ENCODE measurements at places on chromosomes 5 and 9.
A peak's percentile ranks its signal among the peaks of the same experiment; 100 is the strongest.

DNA sequence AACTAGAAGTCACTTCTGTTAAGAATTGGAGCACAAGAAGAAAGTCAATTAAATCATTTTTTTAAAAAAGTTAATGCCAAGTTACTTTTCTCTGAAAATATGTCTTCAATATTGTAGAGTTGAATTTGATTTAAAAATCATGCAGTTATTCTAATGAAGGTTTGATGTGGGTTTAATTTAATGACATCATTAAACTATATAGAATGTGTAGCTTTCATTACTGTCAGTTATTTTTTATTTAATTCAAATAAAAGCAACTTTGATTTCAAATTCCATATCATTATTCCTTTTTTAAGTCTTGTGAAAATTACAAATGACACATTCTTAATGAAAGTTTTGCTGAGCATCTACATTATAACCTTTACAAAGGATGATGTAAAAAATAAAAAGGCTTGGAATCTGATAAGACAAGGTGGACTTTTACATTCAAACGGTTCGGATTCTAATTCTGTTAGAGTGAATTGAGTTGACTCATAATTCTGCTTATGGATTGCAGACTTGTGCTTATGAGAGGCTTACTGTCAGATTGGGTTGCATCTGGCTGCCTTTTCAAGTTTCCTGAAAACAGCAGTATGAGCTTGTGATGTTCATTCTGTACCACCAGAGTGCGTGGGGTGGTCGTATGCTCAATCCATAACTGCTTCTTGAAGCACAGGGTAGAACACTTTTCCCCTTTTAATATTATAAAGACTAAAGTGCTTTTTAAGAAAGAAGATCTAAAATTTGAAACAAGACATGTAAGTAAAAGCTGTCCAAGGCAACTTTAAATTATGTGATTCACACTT lies 253.0 kb upstream of the ARRDC3 start:
- DNase-seq: no peak

GRCh38 chr5:30505014-30505886 lies 688.2 kb upstream of the CDH6 start:
- DNase-seq: no peak

DNA sequence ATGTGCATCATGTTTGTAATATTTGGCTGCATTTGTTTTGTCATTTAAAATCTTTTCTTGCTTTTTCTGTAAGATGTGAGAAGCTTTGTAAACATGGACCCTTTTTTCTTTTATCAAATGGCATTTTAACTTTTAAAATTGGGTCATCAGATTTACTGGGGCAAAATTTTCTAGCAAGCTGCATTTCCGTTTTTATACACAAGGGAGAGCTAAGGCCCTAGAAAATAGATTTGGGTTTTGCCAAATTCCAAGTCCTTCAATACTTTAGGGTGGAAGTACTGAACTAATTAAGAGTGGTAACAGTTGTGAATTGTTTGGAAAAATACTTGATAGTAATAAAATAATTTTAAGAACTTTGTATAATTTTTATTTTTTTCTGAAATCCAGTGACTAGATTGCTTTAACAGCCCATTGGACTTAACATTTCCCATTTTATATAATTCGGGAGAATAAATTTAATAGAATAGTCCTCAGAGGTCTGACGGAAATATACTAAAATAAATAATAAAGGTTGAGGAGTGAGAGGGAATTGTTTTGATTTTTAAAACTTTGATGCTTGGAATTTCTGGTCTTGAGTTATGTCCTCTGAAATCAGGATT lies 117.4 kb downstream of the SMARCA2 start:
- no peak for DNase-seq

DNA sequence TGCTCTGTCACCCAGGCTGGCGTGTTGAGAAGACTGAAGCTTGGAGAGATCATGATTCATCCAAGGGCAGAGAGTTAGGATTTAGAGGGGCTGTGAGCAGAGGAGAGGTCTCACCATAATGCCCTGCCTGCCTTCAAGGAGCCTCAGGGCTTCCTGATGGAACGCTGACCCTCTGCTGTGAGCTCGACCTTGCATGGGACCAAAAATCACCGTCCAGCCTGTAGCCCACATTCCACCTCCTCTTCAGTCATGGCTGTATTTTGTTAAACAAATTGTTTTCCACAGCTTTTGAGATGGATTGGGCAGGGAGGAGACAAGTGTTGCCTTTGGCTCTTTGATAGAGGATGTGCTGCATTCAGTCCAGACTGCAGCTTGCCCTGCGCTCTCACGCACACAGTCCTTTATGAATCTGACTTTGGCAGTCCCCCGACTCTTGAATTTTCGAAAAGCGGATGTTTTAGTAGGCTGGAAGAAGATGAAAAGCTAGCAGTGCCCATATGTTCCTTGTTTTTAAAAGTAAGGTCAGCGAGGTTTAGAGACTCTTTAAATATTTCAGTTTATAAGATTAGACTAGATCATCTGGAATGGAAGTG lies 79.5 kb downstream of the MVB12B start:
- DNase-seq: no peak

DNA sequence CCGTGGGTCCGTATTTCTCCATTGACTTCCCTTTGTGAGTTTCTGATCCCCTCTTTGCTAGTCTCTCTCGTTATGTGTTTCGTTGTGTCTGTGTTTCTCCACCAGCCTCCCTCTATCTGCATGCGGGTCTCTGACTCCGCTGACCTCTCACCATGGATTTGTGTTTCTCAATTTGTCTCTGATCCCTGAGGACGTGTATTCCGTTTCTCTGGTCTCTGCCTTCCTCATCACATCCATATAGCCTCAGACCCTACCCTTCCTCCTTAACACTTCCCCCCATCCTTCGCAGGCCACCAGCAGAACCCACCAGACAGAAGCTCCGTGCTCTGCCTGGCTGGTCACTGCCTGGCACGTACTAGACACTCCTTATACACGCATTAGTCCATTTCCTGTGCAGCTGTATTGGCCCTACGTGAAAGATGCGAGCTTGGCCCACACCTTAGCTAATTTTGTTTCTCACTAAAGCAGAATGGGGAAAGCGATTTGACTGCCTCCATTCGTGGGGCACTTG lies 631 bp downstream of the B4GALT7 start:
- DNase-seq: no peak

DNA sequence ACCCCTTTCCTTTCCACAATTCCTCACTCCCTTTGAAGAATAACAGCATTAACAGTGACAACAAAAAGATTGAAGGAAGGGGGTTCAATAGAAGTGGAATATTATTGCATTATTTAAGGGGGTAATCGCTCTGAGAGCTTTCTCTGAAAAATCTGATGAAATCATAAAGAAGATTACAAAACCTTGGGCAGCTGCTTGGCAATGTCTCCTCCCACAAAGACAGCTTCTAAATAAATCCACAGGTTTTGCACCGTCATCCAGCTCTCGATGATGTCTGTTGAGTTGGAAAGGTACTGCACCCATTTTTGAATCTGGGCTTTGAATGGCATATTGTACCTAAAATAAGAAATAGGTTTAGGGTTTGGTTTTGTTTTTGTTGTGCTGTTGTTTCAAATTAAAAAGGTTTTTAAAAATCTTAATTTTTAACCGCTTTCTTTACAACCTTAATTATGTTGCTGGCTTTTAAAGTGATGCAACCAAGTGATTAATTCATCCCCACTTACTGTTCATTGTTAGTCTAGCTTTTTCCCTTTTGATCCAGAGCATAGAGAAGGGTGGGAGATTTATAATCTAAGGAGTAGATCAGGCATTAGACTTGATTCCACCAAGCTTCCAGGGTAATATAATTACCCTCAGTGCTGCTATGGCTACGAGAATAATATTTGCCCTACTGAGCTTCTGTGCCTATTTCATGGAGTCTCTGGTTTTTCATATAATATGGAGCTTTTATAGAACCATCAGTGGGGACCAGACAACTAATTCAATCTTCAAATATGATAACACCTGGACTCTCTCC lies 85.0 kb downstream of the DNAH5 start:
- DNase-seq: no peak

- DNase-seq: no peak
These were observed 261.3 kb downstream of the TMEM167A start for GRCh38 chr5:82815871-82816270.

DNA sequence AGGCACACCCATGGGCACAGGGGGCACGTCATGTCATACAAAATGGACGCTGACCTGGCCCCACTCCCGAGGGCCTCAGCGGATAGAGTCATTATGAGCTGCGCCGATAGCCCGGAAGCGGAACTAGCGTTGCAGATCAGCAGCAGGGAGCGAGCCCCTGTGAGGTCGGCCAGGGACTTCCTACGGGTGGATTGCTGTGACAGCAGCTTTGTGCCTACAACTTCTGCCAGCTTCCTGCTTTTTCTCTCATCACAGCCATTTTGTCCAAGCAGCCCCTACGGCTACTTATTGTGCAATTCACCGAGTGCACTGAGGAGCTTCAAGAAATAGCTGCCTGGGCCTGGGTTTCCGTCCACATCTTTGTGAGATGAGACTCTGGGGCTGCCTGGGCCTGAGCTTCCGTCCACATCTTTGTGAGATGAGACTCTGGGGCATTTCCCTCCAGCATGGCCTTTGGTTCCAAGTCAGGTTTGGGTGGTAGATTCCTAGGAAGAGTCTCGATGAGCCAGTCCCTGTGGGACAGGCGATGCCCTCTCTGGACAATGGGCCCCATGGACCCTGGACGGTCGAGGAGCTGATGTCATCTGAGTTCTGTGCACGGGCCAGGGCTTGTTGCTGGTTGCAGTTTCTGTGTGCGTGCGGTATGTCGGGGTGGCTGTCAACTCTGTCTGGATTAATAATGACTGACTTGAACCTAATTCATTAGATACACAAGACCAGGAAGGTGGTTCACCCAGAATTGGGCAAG lies 67.0 kb upstream of the GNE start:
- DNase-seq: no peak

- DNase-seq: no peak
These were observed 797.9 kb downstream of the TLE4 start for GRCh38 chr9:80369641-80370040.

- no peak for DNase-seq
These were observed 244.8 kb downstream of the GLIS3 start for GRCh38 chr9:4055032-4055431.

GRCh38 chr5:97094579-97095317 lies 47.7 kb downstream of the LIX1 start:
- DNase-seq: no peak

DNA sequence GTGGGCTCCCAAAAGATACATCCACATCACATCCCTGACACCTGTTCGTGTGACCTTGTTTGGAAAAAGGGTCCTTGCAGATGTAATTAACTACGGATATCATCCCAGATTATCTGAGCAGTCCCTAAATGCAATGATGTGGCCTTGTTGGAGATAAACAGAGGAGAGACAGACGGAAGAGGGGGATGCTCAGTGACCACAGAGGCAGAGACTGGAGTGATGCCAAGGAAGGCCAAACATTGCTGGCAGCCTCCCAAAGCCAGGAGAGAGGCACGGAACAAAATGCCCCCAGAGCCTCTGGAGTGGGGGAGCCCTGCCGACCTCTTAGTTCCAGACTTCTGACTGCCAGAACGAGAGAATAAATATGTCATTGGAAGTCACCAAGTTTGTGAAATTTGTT lies 15.0 kb upstream of the VAV2 start:
- DNase-seq: no peak

GRCh38 chr9:14961372-14962068 lies 51.3 kb upstream of the FREM1 start:
- DNase-seq: no peak

DNA sequence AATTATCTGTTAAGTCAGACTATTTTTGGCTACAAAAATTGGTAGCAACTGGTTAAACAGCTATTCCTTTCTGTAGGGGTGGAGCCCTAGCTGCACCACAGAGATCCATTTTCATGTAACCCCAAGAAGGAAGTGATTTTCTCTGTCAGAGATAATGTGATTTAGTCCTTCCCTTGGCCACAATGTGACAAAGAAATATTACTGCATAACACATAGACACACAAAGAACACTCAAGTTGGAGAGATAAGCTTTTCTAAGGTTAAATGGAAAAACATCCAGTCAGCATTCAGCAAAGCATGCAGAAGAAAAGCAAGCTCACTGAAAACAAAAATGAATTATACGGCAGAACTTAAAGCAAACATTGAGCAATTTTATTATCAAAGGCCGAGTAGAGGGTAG lies 227.8 kb upstream of the CDH9 start:
- no peak for DNase-seq

- peak; percentile 27 for DNase-seq
These were observed 260.3 kb upstream of the DAPK1 start for GRCh38 chr9:87237336-87237735.

- DNase-seq: no peak
These were observed 67.3 kb upstream of the STK32A start for GRCh38 chr5:147167529-147167928.

DNA sequence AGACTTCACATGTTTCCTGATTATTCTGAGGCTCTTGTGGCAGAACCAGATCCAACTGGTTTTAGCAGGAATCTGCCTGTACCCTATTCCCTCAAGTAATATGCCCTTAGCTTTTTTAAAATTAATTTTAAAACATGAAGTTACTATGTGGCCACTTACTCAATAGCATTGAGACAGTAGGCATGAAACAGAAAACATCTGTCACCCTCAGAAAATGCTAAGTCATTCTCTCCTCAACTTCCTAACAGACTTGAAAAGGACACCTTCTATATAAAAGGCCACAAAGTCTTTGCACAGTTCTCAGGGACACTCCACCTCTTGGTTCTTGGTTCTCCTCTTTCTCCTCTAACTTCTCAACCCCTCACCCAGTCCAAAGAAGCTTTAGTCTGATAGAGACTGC lies 277.8 kb downstream of the RAB3C start:
- DNase-seq: no peak

GRCh38 chr5:155079698-155080097 lies 66.1 kb downstream of the KIF4B start:
- DNase-seq: no peak

DNA sequence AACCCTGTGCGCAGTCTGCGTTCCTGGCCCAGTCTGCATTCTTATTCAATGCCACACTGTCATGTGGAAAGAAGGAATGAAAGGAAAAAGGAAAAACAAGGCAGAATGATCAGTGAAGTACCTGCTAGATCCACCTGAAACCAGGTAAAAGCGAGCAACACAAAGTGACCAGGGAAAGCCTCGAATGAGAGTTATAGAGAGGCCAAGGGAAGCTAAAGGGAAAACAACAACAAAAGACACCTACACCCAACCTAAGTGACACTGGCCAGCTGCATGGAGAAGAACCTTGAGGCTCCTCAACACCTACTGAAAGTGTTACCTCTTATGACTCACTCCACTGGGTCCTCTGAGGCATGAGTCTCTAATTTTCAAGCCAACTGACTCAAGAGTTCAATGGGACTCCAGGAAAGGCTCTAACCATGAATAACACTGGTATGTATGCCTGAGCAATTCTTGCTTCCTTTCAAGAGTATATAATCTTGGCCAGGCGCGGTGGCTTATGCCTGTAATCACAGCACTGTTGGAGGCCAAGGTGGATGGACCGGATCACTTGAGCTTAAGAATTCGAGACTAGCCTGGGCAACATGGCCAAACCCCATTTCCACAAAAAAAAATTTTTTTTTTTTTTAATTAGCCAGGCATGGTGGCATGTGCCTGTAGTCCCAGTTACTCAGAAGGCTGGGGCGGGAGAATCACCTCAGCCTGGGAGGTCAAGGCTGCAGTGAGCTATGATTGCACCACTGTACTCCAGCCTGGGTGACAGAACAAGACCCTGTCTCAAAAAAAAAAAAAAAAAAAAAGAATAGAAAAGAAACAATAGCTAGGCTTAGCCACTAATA lies 29.0 kb downstream of the MTMR12 start:
- no peak for DNase-seq

All from vagina (tissue), 2 donors.